ENCODE measurements at places on chromosomes 11 and 22.
A peak's percentile ranks its signal among the peaks of the same experiment; 100 is the strongest.

GRCh38 chr11:88535266-88535665 lies 197.7 kb upstream of the CTSC start:
- DNase-seq = no peak

DNA sequence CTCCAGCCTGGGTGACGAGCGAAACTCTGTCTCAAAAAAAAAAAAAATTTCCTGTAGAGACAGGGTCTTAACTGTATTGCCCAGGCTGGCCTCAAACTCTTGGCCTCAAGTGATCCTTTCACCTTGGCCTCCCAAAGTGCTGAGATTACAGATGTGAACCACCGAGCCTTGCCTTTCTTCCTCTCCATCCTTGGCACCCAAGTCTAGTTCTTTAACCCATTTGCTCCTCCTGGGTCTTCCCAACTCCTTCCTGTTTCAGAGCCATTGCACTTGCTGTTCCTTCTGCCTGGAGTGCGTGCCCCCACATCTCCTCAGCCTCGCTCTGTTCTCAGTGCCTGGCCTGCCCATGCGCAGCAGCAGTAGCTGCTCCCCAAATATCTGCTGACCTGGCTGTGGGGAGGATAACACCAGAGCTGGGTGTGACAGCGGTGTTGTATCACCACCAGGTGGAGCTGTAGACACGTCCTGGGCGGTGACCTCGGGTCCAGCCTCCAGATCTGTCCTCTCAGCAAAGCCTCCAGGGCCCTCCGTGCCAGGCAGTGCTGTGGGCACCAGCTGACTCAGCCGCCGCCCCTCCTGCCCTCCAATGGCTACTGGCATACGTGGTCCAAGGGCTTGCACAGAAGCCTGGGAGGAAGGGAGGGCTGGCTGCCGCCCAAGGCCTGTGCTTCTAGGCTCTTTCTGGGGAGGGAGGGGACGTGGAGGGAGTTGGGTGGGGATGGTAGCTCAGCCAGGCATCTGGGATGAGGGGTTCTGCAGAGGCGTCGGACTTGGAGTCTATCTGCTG lies 22.0 kb downstream of the TEF start:
- peak; percentile 81 for DNase-seq

- DNase-seq = no peak
Observed at GRCh38 chr11:72609045-72609444, 65.2 kb downstream of the PDE2A start.

DNA sequence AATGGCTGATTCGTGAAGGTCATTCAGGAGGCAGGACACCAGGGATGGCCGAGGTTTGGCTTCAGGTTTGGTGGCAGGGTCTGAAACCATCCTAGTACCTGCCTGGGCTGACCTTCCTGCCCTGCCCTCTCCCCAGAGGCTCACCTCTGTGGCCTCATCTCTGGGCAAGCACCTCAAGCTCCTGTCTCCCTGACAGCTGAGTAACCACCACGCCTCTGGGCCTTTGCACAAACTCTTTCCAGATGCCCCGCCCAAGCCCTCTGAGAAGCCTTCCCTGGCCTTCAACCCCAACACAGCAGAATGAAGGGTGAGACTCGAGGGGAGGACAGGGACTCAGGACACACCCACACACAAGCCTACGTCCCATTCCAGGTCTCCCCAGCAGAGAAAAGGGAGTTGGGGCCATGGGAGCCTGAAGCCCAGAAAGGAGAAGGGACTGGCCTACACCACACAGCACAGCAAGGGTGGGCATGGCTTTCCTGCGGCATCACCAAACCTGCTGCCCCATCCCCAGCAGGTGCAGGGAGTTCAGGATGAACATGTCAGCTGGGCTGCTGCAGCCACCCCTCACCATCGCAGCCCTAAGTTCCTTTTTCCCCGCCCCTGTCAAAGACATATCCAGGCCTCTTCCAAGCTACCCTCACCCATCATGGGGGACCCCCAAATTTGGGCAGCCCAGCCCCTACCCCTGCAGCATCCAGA lies 2.4 kb downstream of the SHISA8 start:
- DNase-seq = no peak

- no peak for DNase-seq
Observed at GRCh38 chr11:111379602-111380136, 594 bp upstream of the POU2AF1 start.

DNA sequence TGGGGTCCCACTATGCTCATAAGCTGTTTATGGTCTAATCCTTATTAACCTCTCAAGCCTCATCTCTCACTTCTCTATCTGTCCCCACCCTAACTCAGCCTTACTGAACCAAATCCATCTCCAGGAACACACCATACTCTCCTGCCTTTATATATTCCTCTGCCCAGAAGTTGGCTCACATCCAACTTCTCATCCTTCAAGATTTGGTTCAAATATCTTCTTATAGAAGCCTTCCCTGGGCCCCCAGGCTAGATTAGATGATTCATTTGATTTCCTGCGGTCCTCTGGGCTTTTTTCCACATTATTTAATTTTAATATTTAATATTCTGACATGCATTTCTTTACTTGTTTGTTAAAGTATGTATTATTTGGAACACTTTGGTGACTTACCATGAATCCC lies 23.2 kb downstream of the MEI1 start:
- DNase-seq = no peak

Measured in D721Med (cell line).